ENCODE measurements at places on chromosomes 6 and 20. TPM values are rescaled to one million over a fixed set of nuclear protein-coding genes. Genes with fewer than 3 reads are reported as not detected.

GRCh38 chr6:79463621-79464050 is 73.6 kb downstream of the LCA5 start:
- DNase-seq, result no peak

- peak; percentile 32 for DNase-seq
These were observed 336.0 kb downstream of the QKI start for GRCh38 chr6:163750431-163751031.

GRCh38 chr6:85674604-85675003 is 31.9 kb upstream of the SYNCRIP start:
- no peak for DNase-seq

- DNase-seq, result no peak
These were observed 357.7 kb downstream of the CD83 start for GRCh38 chr6:14475306-14475705.

DNA sequence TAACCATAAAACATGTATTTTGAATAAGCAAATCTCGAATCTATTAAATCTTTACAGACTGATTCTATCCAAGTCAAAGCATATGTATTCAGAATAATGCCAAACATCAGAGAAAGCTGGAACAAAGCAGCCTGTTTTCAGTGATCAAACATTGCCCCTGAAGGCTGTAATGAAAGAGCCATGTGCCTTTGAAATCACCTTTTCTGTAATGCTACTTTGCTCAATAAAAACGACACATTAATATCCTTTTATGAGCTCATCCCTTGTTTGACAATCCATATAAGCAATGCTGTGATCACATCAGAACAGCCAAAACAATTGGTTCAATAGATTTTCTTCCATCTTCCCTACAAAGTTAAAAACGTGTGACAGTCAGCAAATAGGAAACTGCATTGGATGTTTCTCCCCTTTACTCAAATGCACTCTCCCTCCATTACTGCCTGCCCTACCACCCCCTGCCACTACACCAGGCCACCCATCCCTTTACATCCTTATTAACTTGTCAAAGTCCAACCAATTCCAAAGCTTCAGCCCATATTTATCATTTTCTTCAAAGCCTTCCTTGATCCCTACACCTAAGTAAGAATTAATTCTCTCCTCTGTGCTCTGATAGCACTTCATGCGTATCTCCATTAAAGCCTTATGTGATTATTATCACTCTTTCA is 42.0 kb downstream of the THEMIS start:
- DNase-seq, result no peak

DNA sequence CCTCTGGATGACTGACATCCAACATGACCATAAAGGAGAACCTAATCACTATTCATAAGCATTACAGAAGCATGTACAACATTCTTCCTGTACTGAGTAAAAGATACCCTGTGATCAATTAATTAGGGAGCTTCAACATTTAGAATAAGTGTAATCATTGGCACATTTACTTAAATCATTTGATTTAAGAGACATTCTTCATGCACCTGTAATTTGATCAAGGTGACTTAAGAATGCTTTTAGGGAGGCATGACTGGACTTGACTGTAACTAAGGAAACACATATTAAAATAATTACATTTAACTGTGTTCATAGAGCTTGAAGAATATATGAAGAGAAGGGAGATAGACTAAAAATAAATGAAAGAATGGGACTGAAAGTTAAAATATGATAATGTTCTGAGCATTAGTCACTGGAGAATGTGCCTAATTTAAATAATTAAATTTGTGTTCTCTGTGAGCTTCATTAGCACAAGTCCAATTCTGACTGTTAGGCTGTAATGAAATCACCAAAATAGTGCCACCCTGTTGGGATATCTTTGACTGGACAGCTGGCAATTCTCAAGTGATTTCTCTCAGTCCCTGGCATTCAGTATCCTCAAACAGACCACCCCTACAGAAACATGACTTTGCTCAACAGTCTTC is 295.5 kb upstream of the ADGRB3 start:
- DNase-seq, result no peak

- DNase-seq, result no peak
These were observed 708.3 kb downstream of the HDGFL1 start for GRCh38 chr6:23277521-23278179.

DNA sequence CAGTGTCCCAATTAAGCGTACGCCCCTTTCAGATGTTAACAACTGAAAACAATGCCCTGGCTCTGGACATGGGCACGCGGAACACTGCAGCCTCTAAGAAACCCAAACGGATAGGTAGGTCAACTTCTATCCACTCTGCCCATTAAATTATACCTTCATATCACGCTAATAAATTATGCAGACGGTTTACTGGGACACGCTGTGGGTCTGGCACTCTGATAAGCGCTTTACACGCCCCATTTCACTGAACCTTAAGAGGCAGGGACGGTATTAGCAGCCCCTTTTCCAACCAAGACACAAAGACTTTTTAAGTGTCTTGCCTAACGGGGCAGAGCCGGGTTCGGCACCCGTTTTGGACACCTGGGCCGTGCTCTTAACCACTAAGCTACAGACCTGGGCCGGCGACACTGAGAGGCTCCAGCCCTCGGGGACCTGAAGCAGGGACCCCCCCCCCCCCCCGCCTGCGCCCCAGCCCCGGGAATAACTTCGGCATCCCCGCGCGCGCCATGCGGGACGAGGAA is 744 bp downstream of the STAU1 start:
- no peak for DNase-seq

DNA sequence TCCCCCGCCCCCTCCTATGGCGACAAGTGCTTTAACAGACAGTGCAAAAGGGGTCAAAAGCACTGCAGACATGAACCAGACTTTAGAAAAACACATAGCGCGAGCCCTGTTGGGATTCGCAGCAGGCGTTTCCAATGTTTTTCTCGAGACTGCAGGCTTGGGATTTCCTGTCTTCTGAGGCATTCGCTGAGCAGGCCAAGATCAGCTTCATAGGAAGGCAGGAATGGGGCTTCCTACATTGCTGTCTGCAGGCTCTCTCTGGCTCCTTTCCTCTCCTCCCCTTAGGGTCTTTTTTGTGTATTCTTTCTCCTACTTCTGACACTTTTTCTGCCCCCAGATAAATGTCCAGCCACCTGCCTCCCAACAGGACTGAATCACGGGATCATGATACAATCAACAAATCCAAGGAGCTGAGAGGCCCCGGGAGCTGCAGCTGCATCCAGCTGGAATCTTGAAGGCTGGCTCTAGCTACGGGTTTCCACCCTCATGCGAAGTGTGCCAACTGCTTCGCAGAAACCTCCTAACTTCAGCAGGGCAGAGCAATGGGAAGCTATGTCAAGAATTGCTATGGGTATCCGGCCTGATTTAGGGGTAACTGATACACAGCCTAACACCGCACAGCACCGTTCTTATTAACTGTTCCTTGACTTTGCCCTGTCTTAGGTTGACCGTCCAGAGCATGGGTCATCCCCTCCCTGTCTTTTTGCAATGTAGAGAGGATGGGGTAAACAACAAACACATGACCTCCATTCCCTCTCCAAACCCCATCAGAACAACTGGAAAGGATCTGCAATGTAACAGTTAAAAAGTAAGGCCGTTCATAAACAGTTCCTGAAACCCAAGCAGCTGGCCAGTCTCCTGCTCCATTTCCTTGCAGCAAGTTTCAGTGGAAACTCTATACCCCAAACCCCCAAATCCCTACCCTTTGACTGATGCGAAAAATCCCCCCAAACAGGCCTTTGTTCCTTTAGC is 31.5 kb downstream of the SNX5 start:
- DNase-seq, result peak; percentile 62

DNA sequence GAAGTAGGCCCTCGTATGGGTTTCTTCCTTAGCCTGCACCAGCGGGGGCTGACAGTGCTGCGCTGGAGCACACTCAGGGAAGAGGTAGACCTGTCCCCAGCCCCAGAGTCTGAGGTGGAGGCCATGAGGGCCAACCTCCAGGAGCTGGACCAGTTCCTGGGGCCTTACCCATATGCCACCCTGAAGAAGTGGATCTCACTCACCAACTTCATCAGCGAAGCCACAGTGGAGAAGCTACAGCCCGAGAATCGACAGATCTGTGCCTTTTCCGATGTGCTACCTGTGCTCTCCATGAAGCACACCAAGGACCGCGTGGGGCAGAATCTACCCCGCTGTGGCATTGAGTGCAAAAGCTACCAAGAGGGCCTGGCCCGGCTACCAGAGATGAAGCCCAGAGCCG is 3.8 kb downstream of the AAR2 start:
- DNase-seq, result no peak

- peak; percentile 83 for DNase-seq
These were observed 26.5 kb upstream of the EMILIN3 start for GRCh38 chr20:41392871-41393704.

DNA sequence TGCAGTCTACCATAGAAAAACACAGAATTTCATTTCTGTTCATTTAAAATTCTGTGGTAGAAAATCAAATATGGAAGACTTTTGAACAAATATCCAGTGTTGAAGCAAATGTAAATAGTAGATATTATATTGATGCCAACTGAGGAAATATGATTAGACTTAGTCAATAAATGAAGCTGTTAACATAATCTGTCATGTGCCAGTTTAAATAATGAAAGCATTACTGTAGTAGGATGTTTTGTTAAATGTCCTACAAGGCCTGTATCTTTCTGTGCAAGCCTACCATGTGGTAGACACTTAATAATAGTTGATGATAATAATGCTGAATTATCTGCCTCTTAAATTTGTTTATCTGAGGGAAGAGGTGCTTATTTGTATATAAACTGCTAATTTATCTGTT is 55.9 kb downstream of the CBFA2T2 start:
- no peak for DNase-seq

GRCh38 chr6:5175635-5176034 is 85.1 kb downstream of the LYRM4 start:
- DNase-seq, result no peak

- DNase-seq, result no peak
These were observed 20.5 kb downstream of the RSPH9 start for GRCh38 chr6:43665376-43665775.

DNA sequence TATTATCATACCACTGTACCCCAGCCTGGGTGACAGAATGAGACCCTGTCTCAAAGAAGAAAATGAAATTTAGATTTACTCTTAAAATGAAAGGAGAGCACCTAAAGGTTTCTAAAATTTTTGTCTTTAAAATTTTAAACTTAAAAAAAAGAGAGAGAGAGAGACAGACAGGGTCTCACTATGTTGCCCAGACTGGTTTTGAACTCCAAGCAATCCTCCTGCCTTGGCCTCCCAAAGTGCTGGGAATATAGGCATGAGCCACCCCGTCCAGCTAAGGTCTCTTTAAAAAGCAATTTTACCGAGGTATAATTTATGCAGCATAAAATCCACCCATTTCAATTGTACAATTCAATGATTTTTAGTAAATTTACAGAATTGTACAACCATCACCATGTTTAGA is 33.2 kb downstream of the ILRUN start:
- no peak for DNase-seq

GRCh38 chr6:131766631-131767030 is 41.2 kb upstream of the ENPP1 start:
- no peak for DNase-seq

DNA sequence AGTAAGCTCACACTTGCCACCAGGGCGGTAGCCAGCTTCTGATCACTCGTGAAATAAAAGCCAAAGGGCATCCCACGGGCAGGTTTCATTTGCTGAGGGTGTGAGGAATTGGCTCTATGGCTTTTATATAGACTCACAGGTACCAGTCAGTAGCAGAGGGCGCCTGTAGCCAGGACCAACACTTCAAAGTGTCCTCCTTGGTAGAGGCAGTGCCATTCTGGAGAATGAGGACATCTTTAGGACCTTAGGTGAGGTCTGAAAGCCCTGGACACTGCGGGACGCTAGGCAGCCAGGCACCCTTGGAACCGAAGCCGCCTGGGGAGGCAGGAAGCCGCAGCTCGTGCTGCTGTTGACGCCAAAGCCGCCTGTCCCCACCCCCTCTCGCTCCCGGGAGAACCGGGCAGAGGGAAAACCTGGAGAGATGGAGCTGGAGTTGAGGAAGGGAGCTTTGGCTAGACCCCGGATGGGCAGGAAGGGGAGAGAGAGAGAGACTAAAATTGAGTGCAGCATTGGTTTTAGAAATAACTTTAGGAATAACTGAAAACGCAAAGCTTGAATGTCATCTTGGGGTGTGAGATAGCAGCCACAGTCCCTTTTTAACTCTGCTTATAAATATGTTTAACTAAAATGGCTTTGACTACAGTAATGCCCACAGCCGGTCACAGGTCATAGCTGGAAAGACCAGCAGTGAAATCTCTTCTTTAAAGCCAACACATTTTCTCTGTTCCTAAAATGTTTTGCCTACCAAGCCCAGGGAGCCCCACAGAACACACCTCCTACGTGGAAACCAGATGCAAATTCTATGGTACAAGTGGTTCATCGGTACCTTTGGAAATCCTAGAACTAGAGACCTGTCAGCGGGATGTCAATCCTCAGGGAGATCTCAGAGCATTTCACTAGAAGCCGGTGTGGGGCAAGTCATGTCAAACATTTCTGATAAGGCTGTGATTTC is 128.5 kb upstream of the CDYL start:
- DNase-seq, result peak; percentile 87

- peak; percentile 59 for DNase-seq
These were observed 21.7 kb upstream of the TBC1D20 start for GRCh38 chr20:483815-484644.

- no peak for DNase-seq
These were observed 20.8 kb upstream of the PAX1 start for GRCh38 chr20:21684671-21685070.

DNA sequence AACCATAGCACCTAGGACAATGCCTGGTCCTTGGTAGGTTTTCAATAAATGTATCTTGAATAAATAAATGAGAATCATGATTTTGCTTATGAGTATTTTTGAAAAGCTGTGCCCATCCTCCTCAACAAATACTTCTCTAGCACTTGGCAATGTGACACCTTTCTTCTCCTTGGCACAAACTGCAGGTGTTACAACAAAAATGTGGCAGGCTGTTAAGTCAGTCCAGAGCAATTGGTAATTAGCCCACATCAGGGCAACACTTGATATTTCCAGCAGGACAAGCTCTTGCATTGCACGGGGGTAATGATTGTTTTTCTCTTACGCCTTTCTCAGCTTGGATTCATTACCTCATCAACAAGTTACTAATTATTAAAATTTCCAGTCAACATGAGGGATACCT is 31.6 kb upstream of the SNX9 start:
- DNase-seq, result no peak

DNA sequence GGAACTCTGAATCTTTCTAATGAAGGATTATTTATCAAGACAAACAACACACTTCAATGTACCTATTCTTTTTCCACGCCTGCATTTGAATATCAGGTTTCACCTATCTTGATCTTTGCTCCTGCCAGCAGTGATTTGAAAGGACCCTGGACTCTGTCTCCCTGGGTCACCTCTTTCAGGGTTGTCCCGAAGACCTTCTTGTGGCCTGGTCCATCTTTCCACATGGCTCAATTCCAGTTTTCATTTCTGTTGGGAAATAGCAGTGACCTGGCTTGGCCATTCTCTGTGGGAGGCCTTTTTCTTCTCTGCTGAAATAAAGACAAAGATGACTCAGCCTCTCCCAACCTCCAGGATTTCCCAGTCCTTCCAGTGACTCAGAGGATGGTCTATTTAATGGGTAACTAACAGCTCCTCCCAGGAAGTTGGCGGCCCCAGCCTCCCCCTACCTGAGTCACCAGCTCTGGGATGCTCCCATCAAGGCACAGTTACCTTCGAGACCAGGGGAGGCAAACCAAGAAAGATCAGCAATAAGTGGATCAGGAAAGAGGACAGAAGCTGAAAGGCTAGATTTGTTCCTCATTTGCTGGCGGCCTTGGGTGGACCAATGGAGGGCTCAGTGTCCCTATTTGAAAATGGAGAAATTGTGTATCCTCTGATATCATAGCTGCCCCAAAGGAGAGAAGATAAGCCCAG is 120.2 kb upstream of the RNF24 start:
- no peak for DNase-seq

Gene WFDC5
- not detected for total RNA-seq

Gene MAS1
- not detected for total RNA-seq

Gene SMPDL3A
- 3.6 TPM for total RNA-seq

Gene LINC00237
- total RNA-seq, result not detected

Gene BPI
- total RNA-seq, result not detected
